NCI-H460 (cell line): ENCODE measurements at places on chromosomes 2 and 18. TPM values are rescaled to one million over a fixed set of nuclear protein-coding genes. Genes with fewer than 3 reads are reported as not detected.

The ATIC gene
- total RNA-seq, result 64.4 and 94.9 TPM in 2 replicates

The NOL4 gene
- 0.47 and 0.55 TPM in 2 replicates for total RNA-seq

The DNAJC5G gene
- total RNA-seq, result not detected in 2 replicates

The CD28 gene
- total RNA-seq, result 0.06 TPM in 1 of 2 replicates, not detected in the other

The SERTAD2 gene
- total RNA-seq, result 18.7 and 20.1 TPM in 2 replicates

The AOX1 gene
- 10.7 and 15.2 TPM in 2 replicates for total RNA-seq

The ACMSD gene
- not detected in 2 replicates for total RNA-seq

The NTSR2 gene
- total RNA-seq, result not detected in 2 replicates

The CCDC74B gene
- total RNA-seq, result 5.5 and 6.6 TPM in 2 replicates

The POTEC gene
- total RNA-seq, result not detected in 2 replicates

The RAB12 gene
- 45.5 and 47.5 TPM in 2 replicates for total RNA-seq

The CFAP221 gene
- total RNA-seq, result not detected in 2 replicates

The RESP18 gene
- total RNA-seq, result not detected in 2 replicates

The LRATD1 gene
- total RNA-seq, result 2.5 and 2.6 TPM in 2 replicates

The SERPINB11 gene
- total RNA-seq, result 107 and 126 TPM in 2 replicates

The OXER1 gene
- not detected in 2 replicates for total RNA-seq

The MAP3K19 gene
- not detected in 2 replicates for total RNA-seq

The COLEC12 gene
- total RNA-seq, result 0.05 TPM in 1 of 2 replicates, not detected in the other

The IL1A gene
- 22.0 and 22.1 TPM in 2 replicates for total RNA-seq

The GCKR gene
- total RNA-seq, result not detected in 2 replicates

The PKDCC gene
- 1.9 and 2.1 TPM in 2 replicates for total RNA-seq

The EPAS1 gene
- 50.5 and 54.5 TPM in 2 replicates for total RNA-seq

The MARCHF4 gene
- 0.97 and 1.7 TPM in 2 replicates for total RNA-seq

The C2orf92 gene
- 1.6 and 2.1 TPM in 2 replicates for total RNA-seq

The AGXT gene
- not detected in 2 replicates for total RNA-seq

The EFHD1 gene
- total RNA-seq, result 0.10 TPM in 1 of 2 replicates, not detected in the other

The FNDC4 gene
- not detected in 2 replicates for total RNA-seq

The NMS gene
- total RNA-seq, result not detected in 2 replicates

The COL4A4 gene
- total RNA-seq, result 6.6 and 8.0 TPM in 2 replicates

The PSMD14 gene
- 206 and 211 TPM in 2 replicates for total RNA-seq

The CPO gene
- total RNA-seq, result not detected in 2 replicates

The PPP1R1C gene
- 2.7 and 4.8 TPM in 2 replicates for total RNA-seq

The FTCDNL1 gene
- 1.5 and 2.1 TPM in 2 replicates for total RNA-seq

The SCN2A gene
- total RNA-seq, result not detected in 2 replicates

The PCARE gene
- total RNA-seq, result not detected in 2 replicates

The GIGYF2 gene
- total RNA-seq, result 51.4 and 64.3 TPM in 2 replicates

The MC5R gene
- not detected in 2 replicates for total RNA-seq

The FBXO15 gene
- 1.1 and 1.5 TPM in 2 replicates for total RNA-seq

The CYRIA gene
- not detected in 2 replicates for total RNA-seq
